GM12864 (cell line): ENCODE measurements at places on chromosomes 5 and 9.

DNA sequence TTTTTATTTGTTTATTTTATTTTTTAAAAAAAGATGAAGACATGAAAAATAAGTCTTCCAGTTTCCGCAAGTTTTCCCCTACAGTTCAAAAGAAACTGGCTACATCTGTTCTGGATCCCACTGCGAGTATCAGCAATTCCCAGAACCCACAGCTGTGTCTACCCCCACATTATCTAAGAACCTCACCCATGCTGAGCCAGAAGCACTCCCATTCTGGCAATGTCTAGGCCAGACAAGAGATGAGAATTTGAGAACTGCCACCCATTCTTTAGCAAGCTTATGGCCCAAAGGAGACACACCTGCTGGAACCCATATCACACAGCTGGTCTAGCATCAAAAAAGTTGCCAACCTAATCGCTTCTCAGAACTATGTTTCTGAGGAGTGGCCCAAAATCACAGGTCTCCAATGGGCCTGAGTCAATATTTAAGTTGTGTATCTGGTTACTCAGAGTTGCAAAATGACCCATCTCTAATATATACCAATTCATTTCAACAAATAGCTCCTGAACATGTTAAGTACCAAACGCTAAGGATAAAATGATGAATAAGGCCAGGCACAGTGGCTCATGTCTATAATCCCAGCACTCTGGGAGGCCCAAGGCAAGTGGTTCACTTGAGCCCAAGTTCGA, 27.1 kb downstream of the MTMR12 start:
- no peak for DNase-seq

DNA sequence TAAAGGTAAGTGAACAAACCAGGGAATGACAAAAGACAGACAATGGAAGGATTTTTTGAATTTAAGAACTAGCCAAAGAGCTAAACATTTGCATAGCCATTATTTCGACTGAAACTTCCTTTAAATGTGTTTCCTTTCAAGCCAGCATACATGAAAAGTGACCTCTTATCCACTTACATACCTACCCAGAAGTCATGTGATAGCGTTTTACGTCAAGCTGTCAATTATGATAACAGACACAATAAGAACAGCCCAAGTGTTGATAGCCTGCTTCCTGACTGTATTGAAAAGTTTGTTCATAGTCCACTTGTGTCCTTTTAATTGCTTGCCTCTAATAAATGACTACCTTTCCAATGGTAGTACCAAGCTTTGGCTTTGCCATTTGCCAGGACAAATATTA, 206.0 kb downstream of the NFIB start:
- DNase-seq, result no peak

DNA sequence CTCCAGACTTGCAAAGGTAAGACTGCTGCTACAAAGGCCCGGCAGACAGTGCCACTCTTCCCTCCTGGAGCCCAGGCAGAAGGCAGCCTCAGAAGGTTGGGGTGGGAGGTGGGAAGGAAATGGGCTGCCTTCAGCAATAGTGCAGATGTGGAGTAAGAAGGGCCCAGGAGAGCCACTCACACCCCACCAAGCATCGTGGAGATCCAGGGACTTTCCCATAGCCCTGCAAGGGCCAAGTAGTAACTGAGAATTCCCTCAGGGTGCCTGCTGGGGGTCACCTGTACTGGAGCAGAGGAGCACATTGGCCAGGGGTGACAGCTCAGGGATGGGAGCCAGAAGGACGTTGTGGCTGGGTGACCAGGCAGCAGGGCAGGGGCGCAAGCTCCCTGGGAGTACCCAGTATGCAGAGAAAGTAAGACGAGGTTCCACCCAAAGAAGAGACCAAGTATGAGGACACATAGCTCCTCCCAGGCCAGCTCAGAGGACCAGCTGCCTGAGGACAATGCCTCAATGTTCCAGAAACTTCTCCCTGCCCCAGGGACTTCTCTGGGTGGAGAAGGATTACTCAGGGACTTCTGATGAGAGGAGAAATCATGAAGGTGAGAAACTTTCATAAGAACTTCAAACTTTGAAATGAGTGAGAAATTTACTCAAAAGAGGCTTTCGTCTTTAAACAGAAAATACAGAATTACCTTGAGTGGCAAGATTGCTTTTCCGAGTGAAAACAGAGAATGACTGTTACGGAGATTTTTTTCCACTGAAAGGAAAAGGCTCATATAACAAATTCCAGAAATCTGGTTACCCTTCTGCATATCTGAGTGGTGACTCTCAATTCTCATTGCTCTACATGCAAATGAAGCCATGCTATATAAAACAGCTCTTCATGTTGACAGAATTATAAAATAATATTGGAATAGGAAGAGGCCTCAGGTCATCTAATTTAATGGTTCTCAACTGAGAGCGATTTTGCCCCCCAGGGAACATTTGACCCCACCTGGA, 87.9 kb upstream of the TRIO start:
- no peak for DNase-seq

DNA sequence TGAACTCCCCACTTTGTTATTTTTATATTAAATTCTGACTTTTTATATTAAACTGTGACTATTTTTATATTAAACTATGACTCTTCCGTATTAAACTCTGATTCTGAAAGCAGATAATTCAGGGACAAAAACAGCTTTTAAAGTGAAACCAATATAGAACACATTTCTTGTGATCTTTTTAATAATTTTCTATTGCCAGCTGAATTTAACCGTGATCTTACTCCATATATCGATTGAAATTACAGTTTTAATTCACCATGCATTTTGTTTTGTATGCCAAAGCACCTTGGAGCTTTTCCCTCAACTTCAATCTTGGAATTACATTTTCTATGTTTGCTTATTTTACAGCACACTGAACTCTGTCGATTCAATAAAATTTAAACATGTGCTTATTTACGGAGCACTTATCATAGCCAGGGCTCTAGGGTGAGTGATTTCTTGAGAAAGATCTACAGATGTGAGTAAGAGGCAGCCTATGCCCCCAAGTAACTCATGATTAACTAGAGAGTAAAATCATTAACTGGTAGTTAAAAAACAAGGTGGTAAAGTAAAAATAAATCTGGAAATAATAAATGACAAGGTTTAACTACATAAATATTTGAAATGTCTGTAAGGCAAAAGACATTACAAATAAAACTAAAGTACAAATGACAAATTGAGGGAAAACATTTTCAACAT, 72.9 kb upstream of the ALDH1B1 start:
- no peak for DNase-seq

DNA sequence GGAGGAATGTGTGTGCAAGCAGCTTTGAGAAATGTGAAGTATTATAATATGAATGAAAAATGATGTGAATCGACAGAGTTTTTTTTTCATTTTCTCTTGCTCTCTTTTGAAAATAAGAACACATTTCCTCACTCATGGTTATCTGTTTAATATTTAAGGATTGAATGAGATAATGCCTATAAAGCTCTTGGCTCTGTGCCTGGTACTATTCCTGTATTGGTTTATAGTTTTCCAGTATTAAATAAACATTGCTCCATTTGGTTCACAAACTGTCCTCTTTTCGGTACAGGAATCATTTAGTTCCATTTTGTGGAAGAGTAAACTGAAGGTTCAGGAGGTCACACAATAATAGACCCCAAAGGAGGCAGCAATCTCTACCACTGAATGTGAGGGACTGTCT, 1185.5 kb upstream of the WWC1 start:
- no peak for DNase-seq

GRCh38 chr9:127197861-127198430, 66.6 kb upstream of the GARNL3 start:
- no peak for DNase-seq

DNA sequence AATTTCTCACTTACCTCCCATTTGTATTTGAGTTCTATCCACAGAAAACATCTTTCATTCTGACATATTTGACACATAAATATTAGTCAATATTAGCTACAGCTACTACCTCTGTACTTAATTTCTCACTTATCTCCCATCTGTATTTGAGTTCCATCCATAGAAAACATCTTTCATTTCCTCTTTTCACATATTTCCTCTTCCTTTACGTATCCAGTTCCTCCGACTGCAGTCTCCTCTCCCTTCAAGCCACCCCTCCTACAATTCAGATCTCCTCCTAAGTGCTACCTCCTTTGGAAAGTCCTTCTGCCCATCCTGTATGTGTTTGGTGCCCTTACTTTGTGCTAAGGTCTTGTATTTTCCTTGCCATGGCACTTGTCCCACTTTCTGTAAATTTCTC, 1.6 kb downstream of the SREK1IP1 start:
- DNase-seq, result no peak

DNA sequence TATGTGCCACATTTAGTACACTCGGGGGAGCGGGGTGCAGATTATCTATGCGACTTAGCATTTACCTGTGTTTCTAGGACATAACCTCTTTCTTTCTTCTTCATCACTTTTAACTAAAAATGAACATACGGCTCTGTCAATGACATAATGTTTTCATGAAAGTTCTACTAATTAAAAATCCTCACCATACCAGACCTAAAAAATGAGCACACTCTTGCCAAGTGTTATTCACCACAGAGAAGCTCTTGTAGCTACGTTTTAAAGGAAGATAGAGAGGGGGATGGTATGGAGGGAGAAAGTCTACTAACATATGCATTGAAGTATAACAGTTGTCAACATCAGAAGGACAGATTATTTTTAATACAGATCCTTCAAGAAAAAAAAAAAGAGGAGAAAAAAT, 1.6 kb downstream of the CDH10 start:
- no peak for DNase-seq

GRCh38 chr9:132773764-132774339, 103.6 kb downstream of the GTF3C4 start:
- DNase-seq, result no peak

DNA sequence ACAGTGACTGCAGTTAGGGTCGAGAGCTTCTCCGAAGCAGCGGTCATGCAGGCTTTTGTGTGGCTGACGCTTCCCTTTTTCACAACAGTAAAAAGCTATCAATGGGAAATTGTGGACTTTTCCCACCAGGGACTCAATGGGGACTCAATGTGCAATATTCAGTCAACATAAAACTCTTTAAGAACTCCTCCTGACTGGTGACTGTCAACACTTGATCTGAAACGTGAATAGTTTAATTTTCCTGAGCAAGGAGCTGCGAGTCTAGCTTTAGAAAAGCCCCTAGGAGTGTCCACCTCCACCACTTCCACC, 28.7 kb downstream of the EXOC3 start:
- DNase-seq, result no peak

- DNase-seq, result no peak
These were observed at the start of gene MCC for GRCh38 chr5:113487781-113488644. TSS of gene MCC (minus strand) at chr5:113488453.

DNA sequence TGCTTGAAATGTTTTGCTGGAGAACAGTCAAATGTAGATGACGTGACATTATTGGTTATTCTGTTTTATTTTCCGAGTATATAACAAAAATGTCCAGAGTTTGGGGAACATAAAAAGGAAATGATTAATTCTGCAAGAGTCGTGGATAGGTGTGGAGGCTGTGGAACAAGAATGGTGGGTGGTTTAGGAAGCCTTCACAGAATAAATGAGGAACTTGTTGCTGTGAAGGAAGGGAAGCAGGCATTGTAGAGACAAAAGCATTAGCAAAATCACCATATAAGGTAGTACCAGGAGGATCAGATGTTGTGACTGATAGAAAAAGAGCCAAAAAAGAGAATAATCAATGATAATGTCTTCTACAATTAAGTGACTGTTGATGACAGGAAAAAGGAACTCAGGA, 66.2 kb upstream of the CNTLN start:
- no peak for DNase-seq

DNA sequence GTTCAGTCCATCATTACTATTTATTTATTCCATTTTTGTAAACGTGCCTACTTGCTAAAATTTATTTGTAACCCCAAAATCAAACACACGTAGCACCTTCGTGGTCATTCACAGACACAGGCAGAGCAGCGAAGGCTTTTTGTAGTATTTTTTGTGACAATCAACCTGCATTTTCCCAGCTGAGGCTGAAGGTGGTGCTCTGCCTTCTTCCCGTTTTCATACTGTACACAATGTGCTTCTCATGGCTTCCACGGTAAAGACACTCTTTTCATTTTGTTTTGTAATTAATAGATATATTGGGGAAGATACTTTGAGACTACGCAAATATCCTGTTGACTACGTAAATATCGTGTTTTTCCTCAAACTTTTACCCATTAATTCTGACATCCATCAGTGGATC, 19.4 kb downstream of the DAP start:
- DNase-seq, result no peak
